ENCODE measurements at places on chromosomes 5 and 9. TPM values are rescaled to one million over a fixed set of nuclear protein-coding genes. Genes with fewer than 3 reads are reported as not detected.

The IGIP gene
- total RNA-seq: 2.3 TPM

DNA sequence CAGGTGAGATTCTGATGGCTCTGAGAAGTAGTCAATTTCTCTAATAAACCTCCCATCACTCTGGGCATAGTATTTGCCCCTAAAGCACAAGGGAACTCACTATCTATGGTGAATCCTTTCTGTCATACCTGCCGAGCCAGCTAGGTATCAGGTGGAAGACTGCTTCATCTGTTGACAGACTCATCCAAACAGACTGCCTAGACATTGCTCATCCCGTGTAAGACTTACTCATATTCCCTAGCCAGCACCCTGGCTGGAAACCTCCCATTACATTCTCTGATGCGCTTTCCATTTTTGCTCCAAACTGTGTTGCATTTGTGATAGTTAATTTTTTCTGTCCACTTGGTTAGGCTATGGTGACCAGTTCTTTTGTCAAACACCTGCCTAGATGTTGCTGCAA, 595.9 kb downstream of the DNAH5 start:
- no peak overlapping the region for H3K4me3 ChIP-seq
- DNase-seq: no peak
- no peaks in the 10 kb centered on the region for H3K4me1 ChIP-seq
- H3K27ac ChIP-seq: no peak overlapping the region

GRCh38 chr9:71741926-71742648, 26.2 kb downstream of the CEMIP2 start:
- no peak for DNase-seq
- no peak overlapping the region for H3K4me3 ChIP-seq
- peaks cover 70% of the 10 kb centered on the region for H3K36me3 ChIP-seq

The ROR2 gene
- total RNA-seq: not detected

DNA sequence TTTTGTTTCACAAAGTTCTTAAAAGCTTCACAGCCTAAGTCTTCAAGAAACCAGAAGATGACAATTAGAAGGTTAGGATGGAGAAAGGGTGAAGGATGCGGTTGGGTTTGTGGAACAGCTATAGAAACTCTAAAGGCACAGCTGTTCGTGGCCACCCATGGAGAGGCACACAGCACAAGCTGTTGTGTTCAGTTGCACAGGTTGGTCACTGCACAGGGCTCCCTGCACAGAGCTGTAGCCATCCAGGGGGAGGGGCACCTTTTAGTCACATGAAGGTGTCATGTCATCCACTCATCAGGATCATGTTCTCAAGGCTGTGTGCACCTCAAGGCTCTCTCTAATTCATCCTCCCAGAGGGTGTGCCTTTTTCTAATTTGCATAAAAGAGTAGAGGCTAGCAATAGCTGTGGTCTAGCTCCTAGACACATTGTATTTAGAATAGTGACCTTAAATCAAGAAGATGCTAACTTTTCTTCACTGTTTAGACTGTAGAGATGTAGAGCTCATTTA, 5.0 kb upstream of the RASGRF2 start:
- DNase-seq: no peak
- H3K36me3 ChIP-seq: no peaks in the 10 kb centered on the region
- H3K4me3 ChIP-seq: no peak overlapping the region
- H3K4me1 ChIP-seq: peaks cover 19% of the 10 kb centered on the region
- H3K27ac ChIP-seq: no peak overlapping the region
- H3K27me3 ChIP-seq: peaks cover 6% of the 10 kb centered on the region

DNA sequence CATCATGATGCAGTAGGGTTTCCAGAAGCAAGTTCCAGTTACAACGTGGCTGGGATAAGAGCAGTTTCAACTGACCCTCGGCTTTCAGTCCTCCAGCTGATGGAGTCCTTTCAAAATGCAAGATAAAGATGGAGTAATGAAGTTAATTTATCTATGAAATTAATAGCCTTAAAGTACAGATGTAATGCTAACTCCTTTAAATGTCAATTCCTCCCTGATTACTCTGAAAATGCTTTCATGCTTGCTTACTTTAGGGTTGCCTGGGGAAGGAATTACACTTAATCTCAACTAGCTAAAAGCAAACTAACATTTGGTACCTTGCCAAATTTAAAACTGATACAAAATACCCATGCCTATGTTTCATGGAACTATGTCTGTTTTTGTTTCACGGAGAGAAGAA, 178.4 kb downstream of the KIAA0825 start:
- no peak overlapping the region for H3K27ac ChIP-seq
- H3K4me3 ChIP-seq: no peak overlapping the region
- H3K36me3 ChIP-seq: no peaks in the 10 kb centered on the region
- no peaks in the 10 kb centered on the region for H3K27me3 ChIP-seq
- DNase-seq: no peak
- H3K4me1 ChIP-seq: no peaks in the 10 kb centered on the region

GRCh38 chr5:177607452-177608192, 7.7 kb downstream of the B4GALT7 start:
- peak; percentile 53 for DNase-seq
- H3K4me3 ChIP-seq: no peak overlapping the region
- peaks cover 4% of the 10 kb centered on the region for H3K36me3 ChIP-seq
- no peak overlapping the region for H3K27ac ChIP-seq
- H3K4me1 ChIP-seq: peaks cover 2% of the 10 kb centered on the region

- H3K36me3 ChIP-seq: peaks cover 27% of the 10 kb centered on the region
- H3K4me1 ChIP-seq: peaks cover 9% of the 10 kb centered on the region
- H3K27me3 ChIP-seq: no peaks in the 10 kb centered on the region
- DNase-seq: no peak
These were observed 1.9 kb upstream of the NPR2 start for GRCh38 chr9:35789541-35789940.

The RORB gene
- 0.02 TPM for total RNA-seq

DNA sequence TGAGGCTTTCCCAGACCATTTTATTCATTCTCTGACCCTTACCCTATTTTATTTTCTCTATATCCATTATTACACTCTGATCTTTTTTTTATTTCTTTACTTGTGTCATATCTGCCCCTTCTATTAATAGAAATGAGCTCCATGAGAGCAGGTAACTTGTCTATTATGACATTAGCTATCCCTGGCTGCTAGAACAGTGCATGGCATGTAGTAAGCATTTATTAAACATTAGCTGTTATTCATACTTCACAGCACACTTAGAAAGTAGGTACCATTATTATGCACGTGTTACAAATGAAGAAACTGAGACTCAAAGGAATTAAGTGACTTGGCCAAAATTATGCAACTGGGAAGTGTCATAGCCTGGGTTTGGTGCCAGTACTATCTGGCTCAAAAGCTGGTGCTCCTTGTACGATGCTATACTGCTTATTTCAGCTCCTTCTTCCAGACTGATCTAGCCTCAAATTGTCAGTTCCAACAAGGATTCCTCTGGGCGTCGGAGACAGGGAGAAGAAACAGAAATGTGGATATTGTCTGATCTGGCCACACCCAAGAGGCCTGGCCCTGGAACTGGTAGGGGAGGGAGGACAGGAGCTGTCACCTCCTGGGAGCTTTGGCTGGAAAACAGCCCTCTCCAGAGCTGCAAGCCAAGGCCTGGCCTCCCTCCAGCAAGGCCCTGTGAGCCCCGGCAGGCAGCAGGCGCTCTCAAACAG, 10.8 kb upstream of the NIPAL4 start:
- no peak for DNase-seq
- no peak overlapping the region for H3K4me3 ChIP-seq
- H3K4me1 ChIP-seq: no peaks in the 10 kb centered on the region
- no peak overlapping the region for H3K27ac ChIP-seq

GRCh38 chr9:114503522-114504340, 1.5 kb downstream of the WHRN start:
- no peak overlapping the region for H3K27ac ChIP-seq
- peak overlapping the region; percentile 47 for H3K4me3 ChIP-seq
- H3K27me3 ChIP-seq: peaks cover 54% of the 10 kb centered on the region
- H3K36me3 ChIP-seq: no peaks in the 10 kb centered on the region

GRCh38 chr9:36091026-36091953, 45.2 kb upstream of the GLIPR2 start:
- no peaks in the 10 kb centered on the region for H3K27me3 ChIP-seq
- H3K36me3 ChIP-seq: peaks cover 14% of the 10 kb centered on the region
- no peak for DNase-seq
- peaks cover 18% of the 10 kb centered on the region for H3K4me1 ChIP-seq
- peak overlapping the region; percentile 26 for H3K4me3 ChIP-seq

The TMEM174 gene
- not detected for total RNA-seq

DNA sequence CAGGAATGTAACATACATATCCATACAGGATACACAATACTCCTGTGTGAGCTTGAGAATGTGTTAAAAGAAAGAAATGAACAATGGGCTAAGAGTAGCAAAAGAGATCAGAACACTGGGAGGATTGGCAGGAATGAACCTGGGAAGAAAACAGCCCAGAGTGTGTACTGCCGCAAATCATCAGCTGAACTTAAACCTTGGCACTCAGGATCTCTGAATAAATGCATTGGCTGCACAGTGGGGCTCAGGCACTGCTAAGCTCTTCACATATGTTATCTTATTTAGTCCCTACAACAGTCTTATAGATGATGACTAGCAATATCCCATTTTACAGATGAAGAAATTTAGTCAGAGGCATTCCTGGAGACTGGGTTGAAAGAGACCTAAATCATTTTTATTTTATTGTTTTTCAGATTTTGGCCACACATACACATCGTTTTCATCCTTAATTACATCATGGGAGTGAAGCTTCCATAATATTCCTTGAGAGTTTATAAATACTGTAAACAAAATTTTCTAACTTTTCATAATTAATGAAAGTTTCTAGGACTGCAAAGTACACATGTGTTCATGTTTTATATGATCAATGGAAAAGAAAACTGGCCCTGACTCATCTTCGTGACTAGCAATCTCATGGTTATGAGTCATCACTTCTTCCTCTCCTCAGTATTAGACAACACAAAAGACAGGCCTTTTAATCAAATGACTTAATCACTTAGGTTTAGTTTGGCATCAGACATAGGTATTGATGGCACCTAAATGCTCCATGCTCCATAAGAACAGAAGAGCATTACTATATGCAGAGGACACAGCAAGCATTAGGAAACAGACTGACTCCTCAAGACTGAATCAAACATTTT, 59.2 kb downstream of the CDH18 start:
- no peaks in the 10 kb centered on the region for H3K4me1 ChIP-seq
- no peaks in the 10 kb centered on the region for H3K36me3 ChIP-seq
- H3K4me3 ChIP-seq: no peak overlapping the region
- no peak overlapping the region for H3K27ac ChIP-seq
- no peaks in the 10 kb centered on the region for H3K27me3 ChIP-seq

The FBP2 gene
- total RNA-seq: not detected

The AK8 gene
- total RNA-seq: not detected

The IRGM gene
- 1.8 TPM for total RNA-seq

The TMC1 gene
- not detected for total RNA-seq

DNA sequence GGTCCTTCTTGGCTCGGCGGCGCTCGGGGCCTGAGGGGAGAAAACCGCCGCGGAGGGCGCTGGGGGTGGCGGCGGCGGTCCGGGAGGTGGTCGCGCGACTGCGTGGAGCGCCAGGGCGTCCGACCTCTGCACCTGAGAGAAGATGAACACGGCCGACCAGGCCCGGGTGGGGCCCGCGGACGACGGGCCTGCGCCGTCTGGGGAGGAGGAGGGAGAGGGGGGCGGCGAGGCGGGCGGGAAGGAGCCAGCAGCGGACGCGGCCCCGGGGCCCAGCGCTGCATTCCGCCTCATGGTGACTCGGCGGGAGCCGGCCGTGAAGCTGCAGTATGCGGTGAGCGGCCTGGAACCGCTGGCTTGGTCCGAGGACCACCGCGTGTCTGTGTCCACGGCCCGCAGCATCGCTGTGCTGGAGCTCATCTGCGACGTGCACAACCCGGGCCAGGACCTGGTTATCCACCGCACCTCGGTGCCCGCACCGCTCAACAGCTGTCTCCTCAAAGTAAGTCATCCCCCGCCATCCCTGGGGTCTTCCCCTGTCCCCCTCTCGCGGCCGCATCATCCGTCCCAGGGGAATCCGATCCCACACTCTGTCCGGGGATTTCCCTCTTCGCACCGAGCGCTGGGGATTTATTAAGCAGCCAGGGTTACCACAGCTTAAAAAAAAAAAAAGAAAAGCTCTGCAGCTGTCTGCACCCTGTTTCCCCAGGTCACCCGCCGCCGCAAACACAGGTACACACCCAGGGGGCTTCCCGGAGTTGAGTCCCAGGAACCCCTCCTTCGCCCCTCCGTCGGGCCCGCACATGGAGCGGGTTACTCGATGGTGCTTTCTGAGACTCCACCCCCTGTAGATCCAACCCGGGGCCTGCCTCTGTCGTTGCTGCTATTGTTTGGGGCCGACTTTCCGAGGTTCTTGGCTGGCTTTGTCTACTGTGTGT, at the start of gene GTF3C4:
GTF3C4 (plus strand) TSS at position 8 of the 935 bp plus-strand sequence; CDS start at position 143, 135 bp downstream.
- peaks cover 33% of the 10 kb centered on the region for H3K4me1 ChIP-seq
- H3K27me3 ChIP-seq: no peaks in the 10 kb centered on the region
- peak; percentile 81 for DNase-seq
- H3K4me3 ChIP-seq: peak within 1 kb of the TSS; percentile 93

All from activated T-helper 2 cell treated with anti-CD3 and anti-CD28 coated beads, Interferon-gamma antibody, Interleukin-2, Interleukin-4, amounts not matched to agents 10 μg/mL and 5 μg/mL and 100 μg/mL, durations not matched to agents 14 hours and 24 hours and 36 hours (primary cell).